Right hindlimb (tissue), 1 donor: ENCODE measurements at places on chromosomes 4 and X.

DNA sequence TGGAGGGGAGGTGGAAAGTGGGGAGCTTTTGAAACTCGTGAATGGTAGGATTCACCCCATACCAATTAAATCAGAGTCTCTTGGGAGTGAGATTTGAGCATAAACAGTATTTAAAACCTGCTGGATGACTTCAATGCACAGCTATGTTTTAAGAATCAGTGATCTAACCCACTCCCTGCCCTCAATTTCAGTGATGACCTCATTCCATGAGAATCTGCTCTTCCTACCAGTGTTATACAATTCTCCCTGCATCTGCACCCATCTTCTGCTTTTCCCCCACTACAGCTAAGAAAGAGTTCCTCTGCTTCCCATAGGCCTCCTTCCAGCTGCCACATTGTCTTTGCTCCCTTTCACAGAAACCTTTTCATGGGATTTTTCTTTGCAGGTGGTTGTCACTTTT is 18.3 kb upstream of the H2AZ1 start:
- DNase-seq, result no peak

DNA sequence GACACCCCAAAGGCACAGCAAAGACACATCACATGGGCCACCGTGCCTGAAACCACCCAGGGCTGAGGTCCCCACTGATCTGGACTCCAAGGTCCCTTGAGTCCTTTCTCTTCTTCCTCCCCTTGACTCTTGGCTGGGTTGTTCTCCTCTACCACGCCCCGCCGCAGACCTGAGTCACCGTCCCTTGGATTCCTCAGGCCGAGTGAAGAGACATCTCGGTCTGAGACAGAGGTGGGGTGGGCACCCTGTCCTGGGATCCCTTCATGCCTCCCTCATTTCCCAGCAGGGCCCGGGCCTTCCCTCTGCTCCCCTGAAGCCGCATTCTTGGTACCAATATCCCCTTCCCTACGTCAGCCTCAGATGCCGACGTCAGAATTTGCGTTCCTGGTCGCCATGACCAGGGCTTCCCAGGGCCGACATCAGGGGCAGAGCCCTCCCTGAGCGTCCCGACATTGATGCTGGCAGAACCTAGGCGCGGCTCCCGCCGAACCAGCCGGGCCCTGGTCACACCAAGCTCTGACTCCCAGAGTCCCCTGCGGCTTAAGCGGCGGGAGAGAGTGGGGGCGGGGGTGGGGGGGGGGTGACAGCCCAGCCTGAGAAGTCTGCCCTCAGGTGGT is 498 bp downstream of the MAGEA10 start:
- no peak for DNase-seq

DNA sequence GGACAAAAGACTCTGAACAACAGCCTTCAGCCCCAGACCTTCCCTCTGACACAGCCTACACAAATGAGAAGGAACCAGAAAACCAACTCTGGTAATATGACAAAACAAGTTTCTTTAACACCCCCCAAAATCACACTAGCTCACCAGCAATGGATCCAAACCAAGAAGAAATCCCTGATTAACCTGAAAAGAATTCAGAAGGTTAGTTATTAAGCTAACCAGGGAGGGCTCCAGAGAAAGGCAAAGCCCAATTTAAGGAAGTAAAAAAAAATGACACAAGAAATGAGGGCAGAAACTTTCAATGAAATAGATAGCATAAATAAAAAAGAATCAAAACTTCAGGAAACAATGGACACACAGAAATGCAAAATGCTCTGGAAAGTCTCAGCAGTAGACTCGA is 224.0 kb downstream of the TRIML1 start:
- DNase-seq, result no peak

DNA sequence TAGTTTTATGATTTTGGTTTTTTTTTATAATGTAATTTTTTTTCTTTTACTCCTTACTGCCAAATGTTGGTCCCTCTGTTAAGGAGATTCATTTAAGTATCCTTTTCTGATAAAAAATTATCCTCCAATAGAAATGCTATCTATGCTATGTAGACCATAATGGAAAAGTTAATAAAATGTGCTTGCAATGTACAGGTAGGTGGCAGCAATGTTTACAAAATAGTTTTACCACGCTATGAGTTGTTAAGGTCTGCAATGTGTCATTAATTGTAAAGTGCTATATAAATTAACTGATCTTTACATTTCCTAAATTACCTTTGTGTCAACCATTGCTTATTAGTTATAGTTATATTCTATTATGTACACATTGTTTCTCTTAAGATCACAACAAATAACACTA is 3.8 kb upstream of the CENPC start:
- no peak for DNase-seq

DNA sequence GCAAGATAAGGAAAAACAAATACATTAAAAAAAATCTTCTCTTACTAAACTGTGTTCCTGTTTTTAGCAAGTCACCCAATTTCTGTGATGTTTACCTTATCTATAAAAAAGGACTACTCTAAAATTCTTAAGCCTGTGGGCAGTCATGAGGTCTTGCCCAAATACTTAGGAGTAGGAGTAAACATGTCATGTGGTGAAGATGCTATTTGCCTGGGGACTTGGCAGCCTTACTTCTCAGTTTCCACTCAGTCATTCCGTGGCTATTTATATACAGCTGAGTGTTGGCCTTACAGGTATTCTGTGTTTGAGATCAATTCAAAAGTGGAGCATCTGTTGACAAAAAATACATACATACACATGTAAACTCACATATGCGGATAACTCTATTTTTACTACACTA is 89.9 kb upstream of the TLR2 start:
- peak; percentile 35 for DNase-seq

- DNase-seq, result no peak
Observed at GRCh38 chr4:128009428-128009827, 44.2 kb downstream of the ABHD18 start.

GRCh38 chr4:10753856-10754402 is 69.4 kb upstream of the CLNK start:
- no peak for DNase-seq

DNA sequence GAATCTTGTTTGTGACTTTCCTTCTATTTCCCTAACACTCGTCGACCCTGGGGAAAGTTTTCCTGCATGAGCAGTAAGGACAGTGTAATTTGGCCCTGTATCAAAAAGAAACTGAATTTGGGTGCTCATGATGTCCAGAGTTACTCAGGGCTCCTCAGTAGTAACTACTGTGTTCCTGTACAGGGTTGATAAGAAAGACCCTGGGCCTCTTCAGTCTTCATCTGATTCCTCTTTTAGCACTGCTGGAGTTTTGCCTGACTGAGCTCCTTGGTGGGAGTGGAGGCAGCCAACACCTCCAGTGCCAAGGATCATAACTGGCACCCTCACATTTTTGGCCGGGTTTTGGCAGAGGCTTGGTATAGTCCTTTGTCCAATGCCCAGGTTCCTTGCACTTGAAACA is 7.1 kb upstream of the AREG start:
- no peak for DNase-seq

DNA sequence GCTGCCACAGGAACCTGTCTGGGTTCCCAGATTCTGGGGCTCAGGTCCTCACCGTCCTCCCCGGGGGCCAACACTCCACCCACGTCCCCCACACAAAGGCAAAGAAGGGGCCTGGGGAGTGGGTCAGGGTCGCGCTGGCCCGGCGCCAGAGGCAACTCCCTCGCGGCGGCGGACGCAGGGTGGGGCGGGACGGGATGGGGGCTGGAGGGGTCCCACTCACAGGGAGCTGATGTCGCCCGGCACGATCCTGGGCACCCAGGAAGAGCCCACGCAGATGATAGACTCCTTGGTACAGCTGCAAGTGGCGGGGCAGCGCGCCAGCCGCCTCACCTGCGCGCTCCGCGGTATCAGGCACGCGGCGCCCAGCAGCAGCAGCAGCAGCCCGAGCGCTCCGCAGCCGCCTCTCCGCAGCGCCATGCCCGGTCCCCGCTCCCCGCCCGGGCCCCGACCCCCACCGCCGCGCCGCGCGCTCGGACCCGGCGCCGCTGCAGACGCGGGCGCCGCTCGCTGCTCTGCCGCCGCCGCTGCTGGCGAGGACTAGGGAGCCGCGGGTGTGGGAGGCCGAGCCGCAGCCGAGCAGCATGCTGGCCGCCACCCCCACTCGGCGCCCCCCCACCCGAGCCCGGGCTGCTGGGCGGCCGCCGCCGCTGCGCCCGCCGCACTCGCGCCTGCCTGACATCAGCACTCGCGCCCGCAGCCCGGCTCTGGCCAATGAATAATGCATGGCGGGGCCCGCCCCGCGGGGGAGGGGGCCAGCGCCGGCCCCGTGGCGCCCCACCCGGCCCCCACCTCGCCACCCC is at the start of gene LGI2:
Gene LGI2 (minus strand): TSS at position 670 of the 800 bp plus-strand sequence. CDS start 253 bp downstream, at position 417.
- DNase-seq, result peak; percentile 69

- no peak for DNase-seq
Observed at GRCh38 chr4:138669479-138670315, 345.9 kb upstream of the NOCT start.

- no peak for DNase-seq
Observed at GRCh38 chr4:108053251-108053711, 63.6 kb downstream of the HADH start.

GRCh38 chrX:71958281-71958675 is 47.6 kb downstream of the NHSL2 start:
- no peak for DNase-seq

DNA sequence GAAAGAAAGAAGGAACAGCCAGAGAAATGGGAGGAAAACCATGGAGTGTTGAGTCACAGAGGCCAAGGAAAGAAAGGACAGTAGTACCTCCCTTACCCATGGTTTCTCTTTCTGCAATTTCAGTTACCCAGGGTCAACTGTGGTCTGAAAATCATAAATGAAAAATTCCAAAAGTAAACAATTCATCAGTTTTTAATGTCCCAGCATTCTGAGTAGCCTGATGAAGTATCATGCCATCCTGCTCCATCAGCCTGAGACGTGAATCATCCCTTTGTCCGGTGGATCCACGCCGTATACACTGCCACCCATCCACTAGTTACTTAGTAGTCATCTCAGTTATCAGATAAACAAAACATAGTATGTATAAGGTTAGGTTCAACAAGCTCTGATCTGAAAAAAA is 114.2 kb downstream of the COMMD8 start:
- DNase-seq, result no peak

- no peak for DNase-seq
Observed at GRCh38 chr4:152705903-152706302, 26.1 kb upstream of the TMEM154 start.

GRCh38 chrX:86714441-86714840 is 566.2 kb downstream of the DACH2 start:
- DNase-seq, result no peak

- no peak for DNase-seq
Observed at GRCh38 chrX:123743312-123743711, 10.5 kb upstream of the THOC2 start.

DNA sequence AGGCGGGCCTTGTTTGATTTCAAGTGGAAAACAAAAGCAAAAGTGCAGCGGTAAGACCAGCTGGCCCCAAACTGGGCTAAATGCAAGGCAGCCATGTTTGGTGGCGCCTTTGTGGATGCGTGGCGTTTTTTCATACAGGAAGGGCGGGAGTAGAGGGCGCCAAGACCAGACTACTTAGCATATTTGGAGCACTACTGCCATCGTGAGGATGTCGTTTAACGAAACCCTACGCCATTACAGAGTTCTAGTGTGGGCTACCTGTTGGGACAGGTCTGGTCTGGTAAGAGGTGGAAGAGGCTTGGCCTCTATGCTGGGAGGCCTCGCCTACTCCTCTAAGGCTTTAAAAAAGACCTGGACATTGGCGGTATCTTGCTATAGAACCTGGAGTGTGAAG is 230.7 kb upstream of the STK26 start:
- DNase-seq, result no peak

DNA sequence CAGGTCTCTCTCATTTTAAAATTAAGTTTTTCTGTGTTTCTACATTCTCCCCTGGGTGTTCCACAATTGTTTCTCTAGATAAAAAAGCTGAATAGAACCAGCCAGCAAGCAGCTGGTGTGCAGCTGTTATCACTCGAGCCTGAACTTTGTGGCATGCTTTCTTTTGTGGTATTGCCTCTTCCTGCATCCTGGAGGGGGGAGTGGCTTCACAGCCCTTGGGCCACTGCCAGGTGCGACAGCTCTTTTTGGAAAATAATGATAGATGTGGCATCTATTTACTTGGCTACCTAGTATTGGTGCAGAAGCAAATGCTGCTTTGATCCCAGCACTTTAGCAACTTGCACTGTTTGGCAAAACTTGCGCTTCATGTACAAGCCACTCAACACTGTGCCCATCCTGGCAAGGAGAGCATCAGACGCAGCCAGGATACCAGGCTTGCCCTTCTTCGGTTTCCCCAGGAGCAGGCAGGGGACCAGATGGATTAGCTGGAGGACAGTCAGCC is 69.4 kb downstream of the HMGB2 start:
- peak; percentile 78 for DNase-seq

DNA sequence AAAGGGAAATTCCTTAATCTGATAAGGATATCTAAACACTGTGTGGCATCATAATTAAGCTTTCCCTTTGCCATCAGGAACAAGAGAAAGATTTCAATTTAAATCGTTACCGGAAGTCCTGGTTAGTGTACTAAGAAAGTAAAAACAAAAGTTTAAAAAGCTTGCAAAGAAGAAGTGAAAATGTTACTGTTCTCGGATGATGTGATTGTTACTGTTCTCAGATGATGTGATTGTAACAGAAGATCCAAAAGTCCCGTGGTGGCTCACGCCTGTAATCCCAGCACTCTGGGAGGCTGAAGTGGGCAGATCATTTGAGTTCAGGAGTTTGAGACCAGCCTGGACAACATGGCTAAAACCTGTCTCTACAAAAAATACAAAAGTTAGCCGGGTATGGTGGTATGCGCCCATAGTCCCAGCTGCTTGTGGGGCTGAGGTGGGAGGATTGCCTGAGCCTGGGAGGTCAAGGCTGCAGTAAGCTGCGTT is 62.5 kb downstream of the RGS12 start:
- DNase-seq, result no peak

DNA sequence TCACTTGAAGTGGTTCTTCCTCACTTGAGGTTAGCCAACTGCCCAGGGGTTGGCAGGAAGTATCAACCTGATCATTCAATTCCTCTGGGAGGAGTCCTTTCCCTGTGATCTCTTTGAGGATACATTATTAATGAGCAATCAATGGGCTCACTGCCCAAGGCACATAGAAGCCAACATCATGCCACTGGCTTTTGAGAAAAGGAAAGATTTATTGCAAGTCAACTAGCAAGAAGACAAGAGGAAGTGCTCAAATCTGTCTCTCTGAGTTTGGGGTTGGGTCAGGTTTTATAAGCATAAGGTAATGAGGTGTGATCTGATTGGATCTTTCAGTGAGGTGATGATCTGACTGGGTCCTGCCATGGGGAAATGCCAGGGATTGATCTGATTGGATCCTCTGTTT is 39.6 kb downstream of the FGFBP1 start:
- DNase-seq, result no peak

DNA sequence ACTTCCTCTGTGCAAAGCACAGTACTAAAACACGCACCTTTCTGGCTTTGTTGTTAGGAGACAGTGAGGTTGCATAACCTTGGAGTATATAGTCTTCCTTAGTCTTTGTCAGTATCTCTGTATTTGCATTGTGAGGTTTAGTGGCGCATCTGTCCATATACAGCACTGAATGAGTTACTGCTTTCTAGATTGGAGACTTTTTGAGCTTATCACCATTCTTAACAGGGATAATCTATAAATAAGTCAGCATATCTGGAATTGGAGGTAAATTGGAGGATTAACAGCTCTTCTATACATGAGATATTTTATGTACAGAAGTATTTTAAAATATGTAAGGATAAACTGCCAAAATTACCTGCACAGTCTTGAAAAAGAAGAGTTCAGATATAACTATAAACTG is 4.3 kb downstream of the FHDC1 start:
- DNase-seq, result no peak
